Activated CD4-positive, alpha-beta T cell treated with anti-CD3 and anti-CD28 coated beads, Interleukin-2, amount 10 ng/mL, durations not matched to agents 7 days and 5 days (primary cell): ENCODE measurements at places on chromosomes 13 and 19. TPM values are rescaled to one million over a fixed set of nuclear protein-coding genes. Genes with fewer than 3 reads are reported as not detected.

MUC16 gene
- not detected for total RNA-seq

ZNF682 gene
- 9.4 TPM for total RNA-seq

LIN7B gene
- total RNA-seq: 5.6 TPM

TICAM1 gene
- total RNA-seq: 18.6 TPM

OR10H1 gene
- not detected for total RNA-seq

PAK4 gene
- 16.5 TPM for total RNA-seq

CGB3 gene
- not detected for total RNA-seq

BTBD2 gene
- 61.3 TPM for total RNA-seq

PRR22 gene
- total RNA-seq: 5.4 TPM

CEACAM3 gene
- not detected for total RNA-seq

TNPO2 gene
- 80.5 TPM for total RNA-seq

ZNF681 gene
- 4.6 TPM for total RNA-seq

ZNF284 gene
- total RNA-seq: 2.2 TPM

SYCN gene
- not detected for total RNA-seq

PABPC3 gene
- total RNA-seq: 0.40 TPM

LILRA2 gene
- not detected for total RNA-seq

PRODH2 gene
- total RNA-seq: not detected

N4BP2L1 gene
- 32.0 TPM for total RNA-seq

LRRC4B gene
- total RNA-seq: not detected

PTGIR gene
- total RNA-seq: 14.7 TPM

SMIM44 gene
- not detected for total RNA-seq

TEKTIP1 gene
- total RNA-seq: 8.7 TPM

ZNF8 gene
- 5.1 TPM for total RNA-seq

LHB gene
- total RNA-seq: not detected

LCP1 gene
- 1,323 TPM for total RNA-seq

RFPL4AL1 gene
- total RNA-seq: not detected

SLITRK5 gene
- total RNA-seq: not detected

FAM216B gene
- not detected for total RNA-seq

CAPS gene
- total RNA-seq: 17.2 TPM

ELSPBP1 gene
- not detected for total RNA-seq

TMEM91 gene
- 5.6 TPM for total RNA-seq

ZNF470 gene
- total RNA-seq: 4.4 TPM

RNF17 gene
- total RNA-seq: 0.29 TPM

SPIB gene
- 0.50 TPM for total RNA-seq

DAND5 gene
- 0.15 TPM for total RNA-seq

FREM2 gene
- not detected for total RNA-seq

SMAD9 gene
- total RNA-seq: not detected

ZNF543 gene
- total RNA-seq: 8.7 TPM

PTPRH gene
- not detected for total RNA-seq

MAST3 gene
- 35.8 TPM for total RNA-seq

ZNF302 gene
- total RNA-seq: 23.1 TPM

ERICH4 gene
- total RNA-seq: not detected

BRCA2 gene
- 26.3 TPM for total RNA-seq

NMRK2 gene
- not detected for total RNA-seq

SLC7A10 gene
- total RNA-seq: not detected

CCDC194 gene
- 3.7 TPM for total RNA-seq

FGF21 gene
- total RNA-seq: not detected

ZNF554 gene
- total RNA-seq: 4.1 TPM

RHPN2 gene
- 1.4 TPM for total RNA-seq

ARRDC2 gene
- 51.1 TPM for total RNA-seq

ATG4D gene
- 40.0 TPM for total RNA-seq
